ENCODE measurements at places on chromosomes 1 and 21.

GRCh38 chr1:36968730-36969129 lies 65.6 kb downstream of the GRIK3 start:
- no peak for DNase-seq

DNA sequence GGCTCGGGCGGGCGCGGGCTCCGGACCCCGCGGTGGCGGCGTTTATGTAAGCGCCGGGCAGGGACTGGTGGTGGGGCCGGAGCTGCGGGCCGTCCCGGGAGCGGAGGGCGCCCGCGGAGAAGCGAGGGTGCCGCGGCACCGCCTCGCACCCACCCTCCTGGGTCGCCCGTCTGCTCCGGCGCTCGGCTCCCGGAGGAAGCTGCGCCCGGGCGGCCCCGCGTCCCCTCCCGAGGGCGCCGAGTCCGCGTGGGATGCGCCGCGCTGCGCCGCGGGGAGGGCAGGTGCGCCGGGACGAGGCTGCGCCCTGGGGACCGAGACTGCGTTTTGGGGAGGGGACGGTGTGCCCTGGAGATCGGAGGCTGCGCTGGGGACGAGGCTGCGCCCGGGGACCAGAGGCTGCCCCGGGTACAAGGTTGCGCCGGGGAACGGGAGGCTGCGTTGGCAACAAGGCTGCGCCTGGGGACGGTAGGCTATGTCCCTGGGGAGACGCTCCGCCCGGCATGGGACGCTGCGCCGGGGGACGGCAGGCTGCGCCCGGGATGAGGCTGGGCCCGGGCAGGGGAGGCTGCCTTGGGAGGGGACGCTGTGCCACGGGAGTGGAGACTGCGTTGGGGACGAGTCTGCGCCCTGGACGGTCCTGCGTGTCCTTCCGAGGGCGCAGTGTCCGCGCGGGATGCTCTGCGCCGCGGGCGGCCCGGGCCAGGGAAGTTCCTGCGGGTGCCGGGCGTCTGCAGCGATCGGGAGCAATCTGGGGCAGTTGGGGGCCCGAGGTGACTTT lies 627 bp downstream of the ADARB1 start:
- DNase-seq = no peak

GRCh38 chr21:36883532-36884486 lies 82.7 kb downstream of the HLCS start:
- DNase-seq = no peak

DNA sequence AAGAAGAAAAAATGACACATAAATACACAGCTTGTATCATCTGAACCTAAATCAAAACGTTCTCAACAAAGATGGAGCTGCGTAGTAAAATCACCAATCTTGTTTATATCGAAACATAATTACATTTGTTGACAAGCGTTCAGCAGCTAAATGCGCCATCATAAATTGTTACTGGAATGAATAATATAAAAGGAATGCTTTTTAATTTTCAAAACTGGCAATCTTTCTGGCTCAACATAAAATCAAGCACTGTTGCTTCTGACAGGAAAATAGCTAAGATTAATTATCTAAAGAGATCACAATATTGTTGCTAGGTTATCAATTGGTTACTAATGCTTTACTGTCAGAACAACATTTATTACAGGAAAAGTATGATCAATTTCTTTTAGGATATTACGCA lies 181.5 kb downstream of the GPATCH2 start:
- no peak for DNase-seq

DNA sequence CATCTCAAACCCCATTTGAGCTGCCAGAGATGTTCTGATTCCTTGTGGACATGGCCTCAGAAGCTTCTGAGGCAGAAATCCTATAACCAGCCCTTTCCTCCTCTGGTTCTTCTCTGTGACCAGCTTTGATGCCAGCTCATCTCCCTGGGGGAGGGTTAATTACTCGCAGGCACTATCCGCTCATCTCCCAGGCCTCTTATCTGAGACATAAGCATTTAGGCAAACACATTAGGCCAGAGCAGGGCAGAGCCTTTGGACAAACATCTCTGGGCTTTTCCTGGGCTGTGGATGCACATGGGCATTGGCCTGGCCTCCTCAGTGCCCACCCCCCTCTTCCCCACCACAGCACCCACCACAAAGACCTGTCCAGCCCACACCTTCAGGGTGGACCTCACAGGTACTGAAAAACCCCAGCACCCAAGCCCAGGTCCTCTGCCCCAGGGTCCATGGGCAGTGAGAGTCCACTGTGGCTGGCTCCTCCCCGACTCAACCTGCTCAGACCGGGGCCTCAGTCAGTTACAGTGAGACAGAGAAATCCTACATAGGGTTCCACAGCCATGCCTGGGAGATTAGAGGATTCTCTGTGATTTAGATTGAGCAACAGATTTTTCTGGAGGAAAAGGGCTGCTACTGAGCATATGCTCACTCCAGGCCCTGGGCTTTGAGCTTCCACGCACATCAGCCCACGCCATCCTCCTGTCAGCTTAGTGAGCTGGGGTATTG lies 26.9 kb downstream of the IGSF21 start:
- DNase-seq = no peak

- DNase-seq = no peak
Observed at GRCh38 chr1:178645157-178645807, 79.8 kb upstream of the RALGPS2 start.

- DNase-seq = no peak
Observed at GRCh38 chr1:109623601-109624161, 4.0 kb downstream of the AMPD2 start.

GRCh38 chr1:236303675-236304074 lies 21.9 kb upstream of the ERO1B start:
- DNase-seq = no peak

GRCh38 chr1:18239671-18240070 lies 132.1 kb downstream of the IGSF21 start:
- DNase-seq = no peak

- no peak for DNase-seq
Observed at GRCh38 chr1:203726417-203726867, 38.5 kb upstream of the LAX1 start.

DNA sequence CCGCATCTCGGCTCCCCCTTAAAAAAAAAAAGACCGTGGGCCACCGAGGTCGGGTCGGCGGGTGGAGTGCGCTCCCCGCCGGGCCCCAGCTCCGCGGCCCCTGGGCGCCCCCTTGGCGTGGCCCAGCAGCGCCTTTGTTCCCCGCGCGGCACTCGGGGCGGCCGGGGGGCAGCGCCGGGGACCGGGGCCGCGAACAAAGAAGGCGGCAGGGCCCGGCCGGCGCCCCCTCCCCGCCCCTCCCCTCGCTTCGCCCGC lies 571 bp downstream of the MARCKSL1 start:
- no peak for DNase-seq

- no peak for DNase-seq
Observed at GRCh38 chr1:2003541-2004131, at the start of gene CFAP74. TSS of gene CFAP74 (minus strand) at chr1:2003786. CDS start at chr1:1990956, 12,830 bp downstream.

DNA sequence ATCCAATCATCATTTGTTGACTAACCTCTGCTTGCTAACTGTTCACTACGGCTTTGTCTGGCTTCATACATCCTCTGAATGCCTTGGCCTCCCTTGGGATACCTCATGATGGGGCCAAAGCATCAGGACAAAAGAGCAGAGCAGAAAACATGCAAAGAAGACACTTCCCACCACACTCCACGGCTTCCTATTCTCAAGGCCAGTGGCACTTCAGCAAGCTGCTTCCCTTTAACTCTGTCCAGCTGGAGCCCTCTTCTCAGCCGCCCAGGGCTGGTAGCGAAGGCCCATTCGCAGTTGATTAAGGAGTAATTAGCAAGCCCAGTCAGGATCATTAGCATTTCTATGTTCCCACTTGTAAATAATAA lies 224.3 kb upstream of the FGGY start:
- DNase-seq = no peak

DNA sequence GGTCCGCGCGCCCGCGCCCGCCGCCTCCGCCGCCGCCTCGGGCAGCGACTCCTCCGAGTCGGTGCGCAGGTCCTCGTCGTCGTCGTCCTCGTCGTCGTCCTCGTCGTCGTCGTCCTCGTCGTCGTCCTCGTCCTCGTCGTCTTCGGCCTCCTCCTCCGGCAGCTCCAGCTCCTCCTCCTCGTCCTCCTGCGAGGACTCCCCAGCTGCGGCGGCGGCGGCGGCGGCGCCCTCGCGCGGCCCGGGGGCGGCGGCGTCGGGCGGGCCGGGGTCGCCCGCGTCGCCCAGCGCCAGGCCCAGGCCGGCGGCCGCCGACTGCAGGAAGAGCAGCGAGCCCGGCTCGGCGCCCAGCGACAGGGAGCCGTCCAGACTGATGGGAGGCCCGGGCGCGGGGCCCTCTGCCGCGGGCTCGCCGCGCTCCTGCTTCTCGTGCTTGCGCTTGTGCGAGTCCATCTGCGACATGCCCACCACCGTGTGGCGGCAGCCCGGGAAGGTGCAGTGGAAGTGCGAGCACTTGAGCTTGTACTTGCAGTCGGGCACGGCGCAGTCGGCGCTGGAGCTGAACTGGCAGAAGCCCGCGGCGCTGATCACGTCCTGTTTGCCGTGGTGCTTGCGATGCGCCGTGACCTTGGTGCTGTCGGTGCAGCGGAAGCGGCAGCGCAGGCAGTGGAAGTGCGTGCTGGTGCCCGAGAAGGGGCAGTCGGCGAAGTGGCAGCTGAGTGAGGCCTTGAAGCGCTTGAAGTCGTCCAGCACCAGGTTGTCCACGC lies 157.3 kb downstream of the CASZ1 start:
- no peak for DNase-seq

- DNase-seq = no peak
Observed at GRCh38 chr1:209207701-209208286, 375.7 kb upstream of the CAMK1G start.

DNA sequence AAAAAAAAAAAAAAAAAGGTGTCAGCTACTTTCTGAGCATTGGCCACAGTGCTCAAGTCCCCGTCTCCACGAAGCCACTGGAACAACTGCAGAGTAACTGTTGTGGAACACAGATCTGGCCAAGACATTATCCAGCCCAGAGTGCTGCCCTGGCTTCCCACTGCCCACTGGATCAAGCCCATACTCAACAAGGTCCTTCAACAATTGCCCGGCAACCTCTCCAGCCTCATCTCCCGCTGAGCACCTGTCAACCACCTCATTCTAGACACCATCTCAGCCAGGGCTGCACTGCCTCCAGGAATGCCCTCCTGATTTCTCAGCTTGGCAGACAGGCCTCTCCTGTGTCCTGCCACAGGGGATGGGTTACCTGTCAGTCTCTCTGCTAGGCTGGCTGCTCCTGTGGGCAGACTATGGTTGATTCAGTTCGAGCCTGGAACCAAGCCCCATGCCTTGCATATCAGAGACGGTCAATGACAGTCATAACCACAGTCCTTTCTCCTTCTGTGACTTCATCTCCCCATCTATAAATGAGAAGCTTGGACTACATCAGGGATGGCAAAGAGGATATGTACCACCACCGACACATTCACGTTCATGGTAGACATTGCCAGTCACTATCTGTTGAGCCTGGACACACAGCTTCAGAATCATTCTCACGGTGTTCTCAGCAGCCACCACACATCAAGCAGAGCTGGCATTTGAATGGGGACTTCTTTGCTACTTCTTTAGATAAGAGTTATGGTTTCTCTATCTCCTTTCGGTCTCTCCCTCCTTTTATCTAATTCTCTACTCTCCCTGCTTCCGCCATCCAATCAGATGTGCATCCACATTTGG lies 76.9 kb downstream of the MRPL37 start:
- no peak for DNase-seq

DNA sequence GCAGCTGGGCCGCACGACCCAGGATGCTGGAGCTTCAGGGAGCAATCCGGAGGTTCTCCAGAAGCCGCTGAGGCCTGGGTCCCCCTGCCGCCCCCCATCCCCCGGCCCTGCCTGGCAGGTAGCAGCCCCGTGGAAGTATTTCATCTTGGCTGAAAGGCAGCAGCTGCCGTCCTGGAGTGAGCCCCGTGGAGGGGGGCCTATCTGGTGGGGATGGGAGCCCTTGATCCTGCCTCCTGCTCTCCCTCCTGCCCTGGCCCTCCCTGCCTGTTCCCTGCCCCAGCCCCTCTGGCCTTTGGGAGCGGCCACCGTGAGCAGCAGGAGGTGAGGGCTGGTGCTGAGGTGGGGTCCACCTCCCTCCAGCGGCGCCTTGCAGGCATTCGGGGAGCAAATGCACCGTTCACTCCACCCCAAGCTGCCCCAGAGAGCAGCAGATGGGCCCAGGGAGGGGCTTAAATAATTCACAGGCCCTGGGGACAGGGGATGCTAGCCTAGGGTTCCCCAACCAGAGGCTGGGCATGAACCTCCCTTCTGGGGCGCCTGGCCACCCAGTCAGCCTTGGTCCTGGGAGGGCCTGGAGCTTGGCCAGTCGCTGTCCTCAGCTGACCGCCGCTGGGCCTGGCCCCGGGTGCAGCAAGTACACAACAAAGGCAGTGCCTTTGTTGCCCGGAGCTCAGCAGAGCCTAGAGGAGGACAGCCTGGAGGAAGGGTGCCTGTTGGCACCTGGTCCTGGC lies 23.7 kb upstream of the PLCH2 start:
- no peak for DNase-seq

GRCh38 chr1:39497585-39497984 lies 6.1 kb downstream of the BMP8A start:
- DNase-seq = no peak

- DNase-seq = peak; percentile 85
Observed at GRCh38 chr1:234725177-234726132, 115.5 kb upstream of the IRF2BP2 start.

- DNase-seq = no peak
Observed at GRCh38 chr1:81554534-81554933, 246.2 kb upstream of the ADGRL2 start.

DNA sequence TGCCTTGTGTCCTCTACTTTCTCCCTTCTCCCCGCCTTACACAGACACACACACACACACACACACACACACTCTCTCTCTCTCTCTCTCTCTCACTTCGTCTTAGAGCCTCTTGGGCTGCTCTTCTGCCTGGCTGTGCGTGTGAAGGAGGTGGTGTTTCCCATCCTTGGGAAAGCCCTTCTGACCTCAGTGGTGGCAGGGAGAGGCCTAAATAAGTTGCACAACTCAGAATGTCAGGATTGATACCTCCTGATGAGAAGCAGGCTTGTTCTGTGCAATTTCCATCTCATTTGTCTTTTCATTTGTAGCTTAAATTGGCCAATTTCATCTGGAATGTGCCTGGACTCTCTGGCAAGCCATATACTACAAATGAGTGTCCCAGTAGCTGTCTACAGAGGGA lies 25.0 kb downstream of the LRRN2 start:
- no peak for DNase-seq

GRCh38 chr1:1061682-1062345 lies 12.3 kb downstream of the RNF223 start:
- DNase-seq = no peak

- no peak for DNase-seq
Observed at GRCh38 chr21:33425825-33426224, 22.6 kb downstream of the IFNGR2 start.

DNA sequence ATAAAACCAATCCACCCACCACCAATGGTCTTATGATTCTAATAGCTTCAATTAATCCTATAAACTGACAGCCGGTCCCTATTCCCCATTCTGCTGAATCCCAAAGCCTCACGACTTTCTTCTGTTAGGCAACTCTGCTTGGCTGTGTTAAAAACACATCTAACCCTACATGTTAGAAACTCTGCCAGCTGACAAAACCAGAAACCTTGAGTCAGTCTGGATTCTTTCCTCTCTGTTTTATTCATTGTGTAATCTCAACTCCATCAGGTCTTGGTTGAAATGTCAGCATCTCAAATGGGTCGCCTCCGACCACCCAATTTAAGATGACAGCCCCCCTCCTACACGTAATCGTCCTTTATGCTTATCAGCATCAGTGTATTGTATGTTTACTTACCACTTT lies 312.1 kb downstream of the DISC1 start:
- no peak for DNase-seq

Data from GF-D8 (cell line).